ENCODE measurements at places on chromosomes 13 and 19. TPM values are rescaled to one million over a fixed set of nuclear protein-coding genes. Genes with fewer than 3 reads are reported as not detected.

- DNase-seq: no peak
Observed at GRCh38 chr13:40390401-40390916, 276.0 kb downstream of the FOXO1 start.

- DNase-seq: peak; percentile 54
Observed at GRCh38 chr19:46659151-46660007, 1.6 kb downstream of the DACT3 start.

DNA sequence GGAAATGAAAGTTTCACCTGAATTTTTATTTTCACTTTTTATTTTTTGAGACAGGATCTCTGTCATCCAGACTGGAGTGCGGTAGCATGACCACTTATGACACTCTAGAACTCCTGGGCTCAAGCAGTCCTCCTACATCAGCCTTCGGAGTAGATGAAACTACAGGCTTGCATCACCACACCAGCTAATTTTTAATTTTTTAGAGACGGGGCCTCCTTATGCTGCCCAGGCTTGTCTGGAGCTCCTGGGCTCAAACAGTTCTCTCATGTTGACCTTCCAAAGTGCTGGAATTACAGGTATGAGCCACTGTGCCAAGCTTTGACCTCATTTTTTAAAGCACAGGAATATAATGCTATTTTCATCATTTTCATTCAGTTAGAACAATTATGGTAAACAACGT, 297.0 kb upstream of the KLHL1 start:
- no peak for DNase-seq

The GRK1 gene
- 0.09 TPM for total RNA-seq

DNA sequence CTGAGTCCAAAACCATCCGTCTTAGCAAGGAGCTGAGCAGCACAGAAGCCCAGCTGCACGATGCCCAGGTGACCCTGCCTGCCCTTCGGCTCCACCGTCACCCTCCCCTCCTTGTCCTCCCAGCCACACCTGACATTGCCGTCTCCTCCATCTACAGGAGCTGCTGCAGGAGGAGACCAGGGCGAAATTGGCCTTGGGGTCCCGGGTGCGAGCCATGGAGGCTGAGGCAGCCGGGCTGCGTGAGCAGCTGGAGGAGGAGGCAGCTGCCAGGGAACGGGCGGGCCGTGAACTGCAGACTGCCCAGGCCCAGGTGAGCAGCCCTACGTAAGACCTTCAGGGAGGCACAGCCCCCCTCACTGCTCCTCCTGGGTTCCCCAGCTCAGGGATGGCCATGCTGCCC, 49.1 kb downstream of the KCNC3 start:
- DNase-seq: no peak

GRCh38 chr13:44135566-44135965, 238.1 kb upstream of the SERP2 start:
- DNase-seq: no peak

The PTPRH gene
- total RNA-seq: 95.7 TPM

The KLK14 gene
- not detected for total RNA-seq

DNA sequence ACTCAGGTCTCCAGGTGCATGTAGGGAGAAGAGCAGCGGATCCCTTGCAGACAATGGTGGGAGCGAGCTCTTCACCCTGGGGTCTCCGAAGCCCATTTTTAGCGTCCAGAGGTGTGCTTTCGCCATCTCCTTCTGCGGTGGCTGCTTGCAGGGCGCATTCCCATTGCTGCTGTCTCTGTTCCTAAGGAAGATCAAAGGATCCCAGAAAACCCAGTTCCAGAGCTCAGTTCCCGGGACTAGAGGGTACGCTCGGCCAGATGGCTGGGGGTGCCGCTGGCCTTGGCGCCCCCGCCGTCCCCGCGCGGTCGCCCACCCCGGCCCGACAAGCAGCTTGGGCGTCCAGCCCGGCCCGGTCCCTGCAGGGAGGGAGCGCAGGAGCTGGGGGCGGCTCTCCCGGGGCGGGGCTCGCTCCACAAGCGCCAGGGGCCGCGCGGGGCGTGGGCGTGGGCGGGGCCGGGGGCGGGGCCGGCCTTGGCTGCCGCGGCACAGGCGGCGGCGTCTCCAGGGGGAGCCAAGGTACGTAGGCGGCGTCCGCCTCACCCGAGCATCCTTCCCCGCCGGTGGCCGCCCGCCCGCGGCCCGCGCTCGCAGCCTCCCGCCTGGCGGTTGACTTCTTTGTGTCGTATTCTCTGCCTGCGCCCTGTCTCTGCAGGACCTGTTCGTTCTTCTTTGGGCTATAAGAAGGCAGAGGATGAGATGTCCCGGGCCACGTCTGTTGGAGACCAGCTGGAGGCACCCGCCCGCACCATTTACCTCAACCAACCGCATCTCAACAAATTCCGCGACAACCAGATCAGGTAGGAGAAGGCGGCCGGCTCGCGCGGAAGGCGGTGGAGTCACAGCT, 96.8 kb downstream of the ATP8A2 start:
- DNase-seq: peak; percentile 4

DNA sequence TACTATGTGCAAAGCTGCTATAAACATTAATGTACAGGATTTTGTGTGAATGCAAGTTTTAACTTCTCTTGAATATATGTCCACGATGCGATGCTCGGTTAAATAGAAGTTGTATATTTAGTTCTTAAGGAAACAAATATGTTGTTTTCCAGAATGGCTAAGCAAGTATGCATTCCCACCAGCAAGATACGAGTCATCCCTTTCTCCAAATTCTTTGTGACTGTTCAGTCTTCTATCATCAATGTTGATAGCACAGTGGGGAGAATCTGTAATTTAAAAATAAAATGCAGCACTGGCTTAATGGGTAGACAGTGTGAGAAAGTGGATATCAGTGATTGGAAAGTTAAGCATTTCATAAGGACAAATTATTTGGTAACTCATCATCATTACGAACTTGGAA, 1340.8 kb downstream of the PCDH9 start:
- DNase-seq: no peak
